ENCODE measurements at places on chromosomes 7 and 10. TPM values are rescaled to one million over a fixed set of nuclear protein-coding genes. Genes with fewer than 3 reads are reported as not detected.

CCDC136 gene
- total RNA-seq: 8.5 TPM

PLCE1 gene
- 0.55 TPM for total RNA-seq

SPOCK2 gene
- 0.43 TPM for total RNA-seq

C10orf67 gene
- total RNA-seq: 0.14 TPM

KIAA1217 gene
- 0.43 TPM for total RNA-seq

SH2B2 gene
- total RNA-seq: 1.2 TPM

Measured in smooth muscle cell of bladder (primary cell).